Urothelium cell line (cell line): ENCODE measurements at places on chromosomes 2 and 18.

- peak; percentile 38 for DNase-seq
These were observed 75.2 kb upstream of the CTNNA2 start for GRCh38 chr2:79437433-79438267.

GRCh38 chr18:10239103-10239502, 215.3 kb upstream of the APCDD1 start:
- no peak for DNase-seq

GRCh38 chr2:3222636-3223035, 155.0 kb downstream of the EIPR1 start:
- DNase-seq = no peak

DNA sequence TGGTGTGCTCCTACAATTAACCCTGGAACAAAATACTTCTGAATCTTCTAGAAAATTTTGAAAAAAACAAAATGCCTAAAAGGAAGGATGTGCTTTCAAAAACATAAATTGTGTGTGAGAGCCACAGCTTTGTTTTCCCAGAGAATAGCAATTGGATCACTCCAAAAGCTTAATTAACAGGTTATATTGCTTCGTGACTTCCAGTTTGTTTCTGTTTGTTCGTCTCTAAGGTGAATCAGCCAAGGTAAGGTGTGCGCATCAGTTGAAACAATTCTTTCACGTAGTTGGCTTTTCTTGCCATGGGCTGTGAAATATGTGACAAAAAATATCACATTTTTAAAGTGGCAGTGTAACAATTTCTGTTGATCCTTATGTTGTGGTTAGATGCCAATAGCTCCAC, 90.3 kb upstream of the BARD1 start:
- DNase-seq = no peak

GRCh38 chr2:142742371-142743214, 134.9 kb upstream of the KYNU start:
- DNase-seq = peak; percentile 9

- DNase-seq = no peak
These were observed 1.5 kb upstream of the CERKL start for GRCh38 chr2:181658444-181658843.

DNA sequence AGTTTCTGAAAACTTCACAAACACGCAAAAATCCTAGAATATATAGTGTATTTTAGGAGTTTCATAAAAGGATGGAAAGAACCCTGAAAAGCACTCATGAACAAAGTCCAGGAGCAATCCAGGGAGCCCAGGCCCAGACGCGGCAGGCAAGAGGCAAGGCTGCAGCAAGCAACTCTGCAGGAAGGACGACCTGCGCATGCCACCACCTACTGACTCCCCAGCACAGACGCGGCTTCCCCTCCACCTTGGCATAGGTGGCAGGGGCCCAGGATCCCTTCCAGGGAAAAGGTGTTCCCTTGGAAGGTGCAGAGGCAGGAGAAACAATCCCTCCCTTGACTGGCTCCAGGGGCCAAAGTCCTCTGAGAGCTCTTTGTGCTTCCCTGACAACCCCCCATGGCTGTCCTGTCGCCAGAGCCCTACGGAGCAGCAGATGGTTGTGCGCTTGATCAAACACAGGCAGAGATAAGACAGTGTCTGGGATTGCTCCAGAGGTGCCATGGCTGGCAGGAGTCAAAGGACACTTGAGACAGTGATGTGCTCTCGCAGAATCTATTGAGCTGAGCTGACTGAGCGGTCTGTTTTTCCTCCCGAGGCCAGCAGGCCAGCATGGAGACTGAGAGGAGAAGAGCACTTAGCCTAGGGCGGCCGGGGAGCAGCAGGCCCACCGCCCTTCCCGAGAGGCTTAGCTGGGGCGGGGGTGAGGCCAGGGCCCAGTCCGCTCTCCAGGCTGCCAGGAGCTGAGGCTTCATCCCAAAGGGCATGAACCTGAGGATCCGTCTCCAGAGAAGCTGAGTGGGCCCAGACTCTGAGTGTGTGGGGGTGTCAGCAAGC, 10.8 kb upstream of the AMER3 start:
- DNase-seq = no peak

- DNase-seq = no peak
These were observed 8.5 kb downstream of the IRS1 start for GRCh38 chr2:226791056-226791486.

GRCh38 chr2:97546711-97547110, 43.0 kb downstream of the ANKRD36B start:
- DNase-seq = no peak

GRCh38 chr2:74039611-74040010, 54.9 kb downstream of the TET3 start:
- DNase-seq = no peak

DNA sequence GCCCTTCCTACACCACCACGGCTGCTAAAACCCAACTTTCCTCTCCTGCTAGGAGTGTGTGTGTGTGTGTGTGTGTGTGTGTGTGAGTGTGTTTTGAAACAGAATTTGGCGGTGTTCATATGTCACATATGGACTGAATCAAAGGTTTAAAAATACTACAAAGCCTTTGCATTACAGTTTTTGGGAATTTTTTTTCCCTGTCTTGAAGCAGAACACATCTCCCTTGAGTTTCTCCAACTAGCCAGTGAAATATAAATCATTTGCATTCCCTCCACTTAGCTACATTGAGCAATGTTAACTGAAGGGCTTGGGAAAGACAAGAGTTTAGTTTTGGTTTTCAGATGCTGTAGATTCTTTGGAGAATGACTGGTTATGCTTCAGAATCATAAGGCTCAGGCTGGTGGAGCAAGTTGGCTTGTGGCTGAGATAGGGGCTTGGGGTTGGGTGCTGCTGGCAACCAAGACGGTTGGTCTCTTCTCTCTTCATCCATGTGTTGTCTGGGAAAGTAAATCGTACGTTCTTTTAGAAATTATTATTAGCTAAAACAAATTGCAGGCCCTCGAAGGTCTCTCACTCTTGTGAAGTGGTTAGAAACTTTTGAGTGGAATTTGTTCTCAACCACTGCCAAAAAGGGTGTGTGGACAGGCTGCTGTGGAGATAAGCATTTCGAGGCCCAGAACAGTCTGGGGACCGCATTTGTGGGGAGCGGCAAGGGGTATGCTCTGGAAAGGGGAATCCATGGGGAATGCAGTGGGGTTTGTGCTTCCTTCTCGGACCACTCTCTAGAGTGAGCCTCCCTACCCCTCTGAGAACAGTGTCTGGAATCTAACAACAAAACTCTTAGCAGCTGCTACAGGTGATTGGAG, 1.4 kb downstream of the NRP2 start:
- DNase-seq = no peak

GRCh38 chr2:26772064-26773001, 8.2 kb downstream of the SLC35F6 start:
- no peak for DNase-seq

DNA sequence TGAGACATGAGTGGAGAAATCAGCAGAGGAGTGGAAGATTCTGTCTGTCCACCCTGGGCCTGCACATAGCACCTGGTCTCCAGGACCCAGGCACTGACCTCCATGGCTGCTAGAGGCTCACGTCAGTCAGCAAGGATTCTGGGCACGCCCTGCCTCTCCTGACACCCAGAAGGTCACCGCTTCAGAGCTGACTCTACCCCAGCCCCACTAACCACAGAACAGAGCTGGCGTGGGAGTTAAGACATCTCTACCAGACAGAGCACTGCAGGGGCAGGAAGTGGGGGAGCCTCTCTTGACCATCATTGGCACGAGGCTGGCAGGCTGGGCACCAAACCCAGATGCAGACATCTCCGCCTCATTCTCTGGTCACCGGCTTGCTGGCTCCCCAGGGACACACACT, 3.0 kb downstream of the ADCY3 start:
- peak; percentile 31 for DNase-seq

DNA sequence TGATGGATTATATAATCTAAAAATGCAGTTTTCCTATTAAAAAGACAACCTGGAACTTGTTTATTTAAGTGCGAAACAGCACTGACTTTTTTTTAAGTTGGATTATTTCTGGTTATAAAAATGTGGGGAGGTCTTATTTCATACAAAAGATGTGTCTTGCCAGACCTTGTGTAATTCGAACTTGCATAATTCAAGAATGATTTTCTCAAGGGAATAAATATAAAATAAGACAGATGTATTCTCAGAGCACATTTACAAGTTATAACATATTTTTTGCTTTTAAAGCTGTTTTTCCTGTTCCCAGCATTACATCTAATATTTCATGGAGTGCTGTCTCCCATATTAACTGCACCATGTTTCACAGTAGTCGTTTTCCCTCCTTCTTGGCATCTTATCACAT, 263.1 kb downstream of the CDH20 start:
- DNase-seq = no peak

DNA sequence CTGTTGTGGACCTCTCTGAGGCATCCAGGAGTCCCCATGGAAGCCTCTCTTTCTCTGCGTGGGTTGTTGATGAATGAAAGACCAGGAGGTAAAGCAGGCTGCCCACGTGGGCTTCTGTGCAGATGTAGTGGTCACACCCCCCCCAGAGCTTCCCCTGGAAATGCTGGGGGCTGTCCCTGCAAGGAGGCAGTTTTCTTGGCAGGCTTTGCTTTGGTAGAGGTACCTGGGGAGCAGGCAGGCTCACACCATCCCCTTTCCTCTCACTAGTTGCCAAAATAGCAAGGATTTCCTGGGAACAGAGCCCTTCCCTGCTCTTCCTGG, 97.6 kb upstream of the MAP3K20 start:
- DNase-seq = no peak

- no peak for DNase-seq
These were observed 93.4 kb downstream of the PPP1R1C start for GRCh38 chr2:182078988-182079602.
